ENCODE measurements at places on chromosomes 3 and 15.

GRCh38 chr3:133570937-133571320 is 2.6 kb upstream of the CDV3 start:
- no peak for DNase-seq

GRCh38 chr15:70795311-70795665 is 31.9 kb upstream of the UACA start:
- DNase-seq, result no peak

- DNase-seq, result no peak
These were observed 583.6 kb upstream of the ROBO2 start for GRCh38 chr3:76456322-76456721.

DNA sequence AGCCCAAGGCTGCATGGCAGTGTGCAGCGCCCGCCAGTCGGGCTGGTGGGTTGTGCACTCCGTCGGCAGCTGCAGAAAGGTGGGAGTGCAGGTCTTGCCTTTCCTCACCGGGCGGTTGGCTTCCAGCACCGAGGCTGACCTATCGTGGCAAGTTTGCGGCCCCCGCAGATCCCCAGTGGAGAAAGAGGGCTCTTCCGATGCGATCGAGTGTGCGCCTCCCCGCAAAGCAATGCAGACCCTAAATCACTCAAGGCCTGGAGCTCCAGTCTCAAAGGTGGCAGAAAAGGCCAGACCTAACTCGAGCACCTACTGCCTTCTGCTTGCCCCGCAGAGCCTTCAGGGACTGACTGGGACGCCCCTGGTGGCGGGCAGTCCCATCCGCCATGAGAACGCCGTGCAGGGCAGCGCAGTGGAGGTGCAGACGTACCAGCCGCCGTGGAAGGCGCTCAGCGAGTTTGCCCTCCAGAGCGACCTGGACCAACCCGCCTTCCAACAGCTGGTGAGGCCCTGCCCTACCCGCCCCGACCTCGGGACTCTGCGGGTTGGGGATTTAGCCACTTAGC is 4.3 kb downstream of the ISL2 start:
- DNase-seq, result no peak

DNA sequence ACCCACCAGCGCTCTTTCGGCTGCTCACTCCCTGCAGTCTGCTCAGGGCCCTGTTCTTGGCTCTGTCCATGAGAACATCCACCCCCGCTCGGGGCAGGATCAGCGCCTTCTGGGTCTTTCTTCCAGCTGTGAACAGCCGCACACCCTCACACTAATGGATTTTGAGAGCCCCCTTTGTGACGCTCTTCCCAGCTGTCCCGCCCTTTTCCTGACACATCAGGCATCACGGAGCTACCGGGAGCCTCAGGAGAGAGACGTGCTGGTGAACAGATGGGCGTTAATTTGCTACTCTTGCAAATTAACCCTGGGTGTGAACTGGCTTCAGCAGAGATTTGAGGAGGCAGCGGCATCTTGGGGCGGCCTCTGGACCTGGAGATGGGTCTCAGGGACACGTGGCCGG is 113.0 kb downstream of the TMEM266 start:
- DNase-seq, result no peak

- no peak for DNase-seq
These were observed 38.3 kb downstream of the ADGRG7 start for GRCh38 chr3:100647657-100648056.

DNA sequence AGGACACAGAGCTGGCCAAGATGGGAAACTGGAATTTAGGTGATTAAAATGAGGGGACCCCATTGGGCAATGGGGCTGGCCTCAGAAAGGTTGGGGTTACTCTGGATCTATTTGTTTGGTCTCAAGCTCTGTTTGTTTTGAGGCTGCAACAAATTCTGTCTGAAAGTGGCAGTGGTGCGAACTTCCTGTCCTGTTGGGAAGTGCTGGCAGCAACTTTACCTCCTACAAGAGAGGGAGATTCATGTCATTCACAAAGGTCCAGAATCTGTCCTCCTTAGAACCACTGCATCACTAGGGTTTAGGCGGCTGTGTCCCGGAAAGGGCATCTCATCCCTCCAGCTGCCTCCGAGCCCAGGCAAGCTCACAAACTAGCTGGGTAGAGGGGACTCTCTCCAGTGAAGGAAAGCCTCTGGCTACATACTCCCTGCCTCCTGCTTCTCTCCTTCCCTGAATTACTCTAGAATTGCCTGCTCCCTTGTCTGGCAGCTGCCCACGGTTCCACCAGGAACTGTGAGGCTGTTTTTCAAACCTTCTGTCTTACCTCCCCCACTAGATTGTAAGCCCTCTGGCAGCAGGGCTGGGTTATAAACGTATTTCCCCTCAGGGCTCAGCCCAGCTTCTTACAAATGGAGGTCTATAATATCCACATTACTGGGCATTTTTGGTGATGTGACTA is 23.6 kb downstream of the MEGF11 start:
- DNase-seq, result no peak

DNA sequence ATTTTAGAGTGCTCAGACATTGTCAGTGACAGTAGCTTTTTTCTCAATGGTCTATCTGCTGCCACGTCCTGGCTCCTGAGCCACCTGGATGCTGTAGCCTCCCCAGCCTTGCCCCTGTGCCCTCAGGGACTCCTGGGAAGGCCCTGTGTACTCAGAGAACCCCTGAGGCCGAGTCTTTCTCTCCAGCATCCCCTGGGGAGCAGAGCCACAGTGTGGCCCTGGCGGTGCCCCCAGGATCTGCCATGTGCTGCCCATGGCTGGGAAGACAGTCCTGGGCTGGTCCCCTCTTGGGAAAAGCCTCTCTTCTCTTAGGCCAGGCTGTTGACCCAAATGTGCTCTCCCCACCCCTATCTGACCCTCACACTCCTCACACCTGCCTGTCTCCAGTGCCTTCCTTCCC is 5.0 kb downstream of the MYD88 start:
- no peak for DNase-seq

GRCh38 chr15:67768313-67768977 is 56.9 kb upstream of the SKOR1 start:
- DNase-seq, result no peak

GRCh38 chr15:55737373-55737772 is 5.6 kb downstream of the PRTG start:
- DNase-seq, result no peak

Measured in stimulated activated CD8-positive, alpha-beta memory T cell treated with anti-CD3 and anti-CD28 coated beads, Interleukin-4, amount 100 ng/mL, for 4 hours (primary cell).